ENCODE measurements at places on chromosomes 1 and 21. TPM values are rescaled to one million over a fixed set of nuclear protein-coding genes. Genes with fewer than 3 reads are reported as not detected.
A peak's percentile ranks its signal among the peaks of the same experiment; 100 is the strongest.

FMO4 gene
- total RNA-seq, result 4.4 TPM

MAP10 gene
- 1.4 TPM for total RNA-seq

VWA1 gene
- 91.1 TPM for total RNA-seq

ZYG11A gene
- not detected for total RNA-seq

DNA sequence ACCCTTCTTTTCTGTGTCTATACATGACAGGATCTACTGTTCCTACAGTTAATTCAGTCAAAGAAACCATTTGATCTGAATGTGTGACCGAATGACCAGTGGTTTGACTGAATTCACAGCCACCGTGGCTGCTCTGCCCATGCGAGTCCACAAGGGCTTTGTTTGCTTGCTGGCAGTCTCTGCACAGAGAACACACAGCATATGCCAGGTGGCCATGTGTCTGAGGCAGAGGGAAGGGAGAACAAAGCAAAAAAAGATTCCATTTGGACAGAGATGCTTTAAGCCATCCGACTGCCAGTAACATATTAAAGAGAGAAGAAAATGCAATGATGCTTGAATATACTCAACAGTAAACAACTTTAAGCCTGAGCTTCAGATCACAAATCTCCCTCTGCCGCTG is 737.8 kb upstream of the CXADR start:
- H3K4me1 ChIP-seq, result no peaks in the 10 kb centered on the region
- H3K36me3 ChIP-seq, result no peaks in the 10 kb centered on the region
- H3K27me3 ChIP-seq, result no peaks in the 10 kb centered on the region
- no peak overlapping the region for H3K4me3 ChIP-seq

DNA sequence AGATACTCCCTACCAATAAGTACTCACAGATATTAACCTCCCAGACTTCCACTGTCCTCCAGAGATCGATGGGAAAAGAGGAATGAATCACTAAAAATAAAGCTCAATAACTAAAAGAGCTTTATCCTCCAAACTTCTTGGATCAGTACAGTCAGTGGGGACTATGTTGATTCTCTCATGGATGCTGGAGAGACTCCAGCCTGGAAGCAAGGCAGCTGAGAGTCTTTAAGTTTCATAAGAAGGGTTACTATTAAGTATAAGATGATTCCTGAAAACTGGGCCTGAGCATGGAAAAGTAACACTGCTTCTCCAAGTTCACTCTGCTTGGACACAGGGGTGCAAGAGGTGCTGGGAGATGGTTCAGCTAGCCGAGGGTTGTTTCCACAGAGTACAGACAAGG is 6.2 kb upstream of the DDR2 start:
- DNase-seq, result peak; percentile 73
- no peaks in the 10 kb centered on the region for H3K27me3 ChIP-seq
- peak overlapping the region; percentile 31 for H3K4me3 ChIP-seq
- no peaks in the 10 kb centered on the region for H3K36me3 ChIP-seq
- peaks cover 67% of the 10 kb centered on the region for H3K4me1 ChIP-seq
- peak overlapping the region; percentile 84 for H3K27ac ChIP-seq

GRCh38 chr1:177703888-177704446 is 265.9 kb downstream of the SEC16B start:
- H3K27me3 ChIP-seq, result no peaks in the 10 kb centered on the region
- no peak for DNase-seq
- no peaks in the 10 kb centered on the region for H3K4me1 ChIP-seq
- H3K4me3 ChIP-seq, result no peak overlapping the region
- no peaks in the 10 kb centered on the region for H3K36me3 ChIP-seq

- DNase-seq, result peak; percentile 87
- H3K36me3 ChIP-seq, result no peaks in the 10 kb centered on the region
- peak overlapping the region; percentile 68 for H3K4me3 ChIP-seq
- peak overlapping the region; percentile 96 for H3K27ac ChIP-seq
- H3K27me3 ChIP-seq, result no peaks in the 10 kb centered on the region
Observed at GRCh38 chr1:159854116-159854692, 8.3 kb downstream of the VSIG8 start.

- no peaks in the 10 kb centered on the region for H3K4me1 ChIP-seq
- no peaks in the 10 kb centered on the region for H3K36me3 ChIP-seq
- no peak within 1 kb of the TSS for H3K4me3 ChIP-seq
- H3K27ac ChIP-seq, result no peak within 1 kb of the TSS
- no peak for DNase-seq
- H3K27me3 ChIP-seq, result no peaks in the 10 kb centered on the region
Observed at GRCh38 chr1:241652012-241652411, at the start of gene WDR64. TSS of gene WDR64 (plus strand) at chr1:241652281. CDS start at chr1:241652485, 204 bp downstream.
